ENCODE measurements at places on chromosomes 7 and 10. TPM values are rescaled to one million over a fixed set of nuclear protein-coding genes. Genes with fewer than 3 reads are reported as not detected.
A peak's percentile ranks its signal among the peaks of the same experiment; 100 is the strongest.

HSPA12A gene
- total RNA-seq = 1.8 TPM

DNA sequence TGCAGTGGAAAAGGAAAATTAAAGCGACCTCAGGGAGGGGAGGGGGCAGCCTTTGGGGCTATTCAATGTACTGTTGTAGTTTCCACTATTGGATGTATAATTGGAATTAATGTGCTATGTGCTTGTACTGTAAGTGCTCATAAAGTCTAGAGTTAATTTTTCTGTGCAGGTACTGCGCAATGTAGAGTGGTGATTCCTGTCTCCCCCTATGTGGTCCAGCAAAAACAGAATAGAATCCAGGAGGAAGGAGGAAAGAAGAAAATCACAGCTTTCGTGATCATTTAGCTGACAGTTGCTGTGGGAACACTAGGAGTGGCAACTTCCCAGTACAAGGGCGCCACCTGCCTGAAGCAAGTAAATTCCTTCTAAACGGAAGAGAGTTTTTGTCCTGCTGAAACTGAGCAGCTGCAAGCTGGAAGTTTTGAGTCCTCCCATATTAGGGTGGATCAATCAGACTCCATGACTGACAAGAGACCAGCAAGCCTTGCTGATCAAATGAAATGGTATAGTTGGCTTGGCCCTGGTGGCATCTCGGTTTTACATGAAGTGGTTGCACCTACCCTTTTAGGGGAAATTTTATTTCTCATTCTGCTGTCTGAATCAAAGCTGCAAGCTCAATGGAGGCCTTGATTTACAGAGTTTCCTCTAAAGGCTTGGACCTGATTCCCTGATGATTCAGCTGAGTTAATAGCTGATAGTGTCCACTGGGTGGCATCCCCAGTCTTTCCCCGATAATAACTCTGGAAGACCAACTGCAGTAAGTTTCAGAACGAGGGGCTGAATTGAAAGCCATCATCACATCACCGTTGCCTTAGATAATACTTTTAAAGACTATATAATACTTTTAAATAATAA, 299.8 kb downstream of the HGF start:
- peak; percentile 70 for DNase-seq
- H3K27me3 ChIP-seq = no peaks in the 10 kb centered on the region
- H3K36me3 ChIP-seq = no peaks in the 10 kb centered on the region
- no peak overlapping the region for H3K27ac ChIP-seq

DNA sequence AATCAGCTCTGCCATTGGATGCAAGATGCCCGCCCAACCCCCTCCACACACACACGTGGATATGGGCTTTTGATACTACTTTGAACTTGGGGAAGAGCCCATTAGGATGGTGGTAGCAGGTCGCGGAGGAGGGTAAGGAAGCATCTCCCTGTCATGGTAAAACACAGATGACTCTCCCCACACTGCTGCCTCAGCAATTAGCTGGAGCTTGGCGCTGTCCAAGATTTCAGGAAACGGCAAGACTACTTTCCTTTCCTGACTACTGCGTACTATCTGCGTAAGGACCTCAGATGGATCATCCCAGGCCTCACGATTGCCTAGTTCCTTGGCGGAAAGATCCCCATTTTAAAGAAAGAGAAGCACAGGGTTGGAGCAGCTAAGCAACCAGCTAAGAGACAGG, 134.3 kb downstream of the C10orf90 start:
- no peak for DNase-seq
- H3K4me3 ChIP-seq = no peak overlapping the region
- peaks cover 9% of the 10 kb centered on the region for H3K4me1 ChIP-seq
- no peaks in the 10 kb centered on the region for H3K27me3 ChIP-seq
- no peaks in the 10 kb centered on the region for H3K36me3 ChIP-seq

DNA sequence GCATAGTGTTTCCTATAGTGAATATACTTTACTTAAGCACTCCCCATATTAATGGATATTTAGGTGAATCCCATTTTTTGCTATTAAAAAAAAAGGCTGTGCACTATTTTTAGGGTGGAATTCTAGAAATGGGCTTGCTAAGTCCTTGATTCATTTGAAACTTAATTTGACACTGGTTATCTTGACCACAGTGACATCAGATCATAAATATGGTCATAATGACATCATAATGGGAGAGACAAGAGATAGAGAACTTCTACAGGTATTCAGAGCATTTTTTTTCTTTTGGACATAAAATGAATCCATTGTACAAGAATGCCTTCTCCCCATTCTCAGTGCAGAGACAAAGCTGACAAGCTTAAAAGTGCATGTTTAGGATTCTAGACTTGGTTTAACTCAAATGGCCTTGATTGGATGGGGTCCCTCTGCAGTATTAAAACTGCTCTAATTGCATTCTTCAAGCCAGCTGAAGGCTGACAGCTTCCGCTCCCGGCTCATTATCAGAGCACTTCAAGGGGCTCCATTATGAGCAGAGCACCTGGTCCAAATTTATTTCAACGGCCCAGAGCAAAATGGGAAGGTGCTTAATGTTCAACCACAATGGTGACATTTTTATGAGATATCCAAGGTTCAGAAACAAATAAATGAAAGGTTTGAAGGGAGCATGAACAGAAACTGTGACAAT, 104.8 kb downstream of the JAZF1 start:
- no peaks in the 10 kb centered on the region for H3K36me3 ChIP-seq
- H3K27me3 ChIP-seq = no peaks in the 10 kb centered on the region
- H3K4me3 ChIP-seq = no peak overlapping the region
- DNase-seq = no peak

DNA sequence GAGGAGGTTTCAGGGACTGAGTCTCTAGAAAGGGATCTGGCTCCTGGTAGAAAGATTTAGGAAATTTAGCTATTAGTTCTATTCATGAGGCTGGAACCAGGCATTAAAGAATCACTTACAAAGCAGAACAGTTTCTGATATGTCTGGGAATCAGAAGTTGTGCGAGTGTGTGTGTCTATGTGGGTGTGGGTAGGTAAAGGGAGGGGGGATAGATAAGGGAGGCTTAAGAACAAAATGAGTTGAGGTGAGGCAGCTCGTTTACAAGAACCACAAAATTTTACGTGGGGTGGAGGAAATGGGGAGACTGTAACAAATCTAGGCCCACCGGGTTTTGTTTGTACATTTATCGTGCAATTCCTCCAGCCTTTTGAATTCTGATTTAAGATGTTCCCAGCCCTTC, 90.7 kb downstream of the SAMD9 start:
- no peak overlapping the region for H3K4me3 ChIP-seq
- H3K27ac ChIP-seq = no peak overlapping the region
- DNase-seq = no peak
- no peaks in the 10 kb centered on the region for H3K36me3 ChIP-seq

ITPRID1 gene
- not detected for total RNA-seq

DNA sequence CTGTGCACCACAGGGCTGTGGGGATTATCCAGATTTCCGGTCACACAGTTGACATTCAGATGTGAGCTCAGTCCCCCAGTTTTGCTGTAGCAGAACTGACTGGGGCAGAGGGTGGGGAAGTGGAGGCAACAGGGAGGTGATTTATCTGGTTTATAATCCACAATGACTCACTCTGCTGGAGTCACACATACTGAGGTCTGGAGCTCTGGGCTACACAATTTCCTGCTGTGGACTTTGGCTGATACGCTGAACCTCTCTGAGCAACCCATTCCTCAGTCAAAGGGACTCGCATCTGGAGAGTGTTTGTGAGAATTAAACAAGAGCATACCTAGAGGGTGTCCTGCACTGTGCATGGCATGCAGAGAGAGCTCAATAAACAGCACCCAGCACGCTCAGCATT, 64.8 kb upstream of the PLPP4 start:
- no peak overlapping the region for H3K4me3 ChIP-seq
- H3K27ac ChIP-seq = no peak overlapping the region
- H3K36me3 ChIP-seq = no peaks in the 10 kb centered on the region

HOXA11 gene
- 26.6 TPM for total RNA-seq

ZNF467 gene
- total RNA-seq = 4.1 TPM

- no peaks in the 10 kb centered on the region for H3K4me1 ChIP-seq
- no peak overlapping the region for H3K4me3 ChIP-seq
- H3K36me3 ChIP-seq = no peaks in the 10 kb centered on the region
- no peaks in the 10 kb centered on the region for H3K27me3 ChIP-seq
- no peak for DNase-seq
These were observed 223.4 kb downstream of the EBF3 start for GRCh38 chr10:129740532-129741279.

GRCh38 chr10:119614686-119615085, 17.9 kb upstream of the TIAL1 start:
- H3K27me3 ChIP-seq = no peaks in the 10 kb centered on the region
- no peak for DNase-seq
- H3K36me3 ChIP-seq = no peaks in the 10 kb centered on the region
- H3K4me3 ChIP-seq = no peak overlapping the region
- no peaks in the 10 kb centered on the region for H3K4me1 ChIP-seq

- H3K27me3 ChIP-seq = no peaks in the 10 kb centered on the region
- H3K4me1 ChIP-seq = no peaks in the 10 kb centered on the region
- no peak overlapping the region for H3K4me3 ChIP-seq
- DNase-seq = peak; percentile 40
- H3K36me3 ChIP-seq = no peaks in the 10 kb centered on the region
- no peak overlapping the region for H3K27ac ChIP-seq
These were observed 254.8 kb downstream of the HTR7 start for GRCh38 chr10:90602862-90603610.

ATP6V1F gene
- total RNA-seq = 129 TPM

GRCh38 chr7:96316949-96317348, 4.9 kb downstream of the SLC25A13 start:
- H3K4me1 ChIP-seq = peaks cover 12% of the 10 kb centered on the region
- no peak overlapping the region for H3K27ac ChIP-seq
- DNase-seq = peak; percentile 41
- H3K27me3 ChIP-seq = no peaks in the 10 kb centered on the region
- no peak overlapping the region for H3K4me3 ChIP-seq

DNA sequence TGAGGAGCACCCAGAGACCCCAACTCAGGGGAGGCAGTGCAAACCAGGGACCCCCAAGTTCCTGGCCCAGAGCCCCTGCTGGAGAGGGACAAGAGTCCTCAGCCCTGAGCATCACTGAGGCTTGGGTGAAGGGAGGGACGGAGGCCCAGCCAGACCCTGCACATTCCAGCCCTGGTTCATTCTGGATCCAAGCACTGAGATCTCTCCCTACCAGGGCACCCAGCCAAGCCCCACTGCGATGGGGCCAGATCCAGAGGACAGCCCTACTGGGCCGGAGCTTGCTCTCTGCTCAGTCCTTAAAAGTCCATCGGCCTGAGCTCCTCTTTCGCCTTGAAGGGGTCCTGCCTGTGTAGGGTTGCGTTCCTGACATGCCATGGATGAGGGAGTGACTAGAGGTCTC, 40.5 kb upstream of the RABGEF1 start:
- H3K27me3 ChIP-seq = no peaks in the 10 kb centered on the region
- no peak overlapping the region for H3K27ac ChIP-seq
- H3K36me3 ChIP-seq = no peaks in the 10 kb centered on the region
- no peak overlapping the region for H3K4me3 ChIP-seq

Data from PC-3 (cell line).